NB4 (cell line): ENCODE measurements at places on chromosomes 16 and 17.

GRCh38 chr16:7637446-7637845, 304.8 kb downstream of the RBFOX1 start:
- DNase-seq, result no peak

DNA sequence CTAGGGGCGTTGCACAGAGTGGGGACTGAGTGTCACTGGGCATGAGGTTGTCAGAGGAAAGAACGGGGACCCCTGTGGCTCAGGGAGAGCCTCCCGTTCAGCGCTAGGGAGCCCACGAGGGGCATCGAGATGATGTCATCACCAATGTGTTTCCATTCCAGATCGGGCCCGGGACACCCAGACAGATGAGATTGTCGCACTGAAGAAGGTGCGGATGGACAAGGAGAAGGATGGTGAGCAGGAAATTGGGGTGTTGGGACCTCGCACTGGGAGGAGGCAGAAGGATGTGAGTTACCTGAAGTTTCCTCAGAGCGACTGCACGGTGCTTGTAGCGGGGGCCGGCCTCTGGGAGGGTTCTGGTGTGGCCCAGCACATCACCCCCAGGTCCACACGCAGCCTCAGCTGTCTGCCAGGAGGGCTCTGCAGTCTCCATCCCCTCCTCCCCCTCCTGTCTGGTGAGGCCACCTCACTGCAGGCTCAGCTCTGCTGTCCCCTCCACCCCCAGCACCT, 4.0 kb downstream of the CDK10 start:
- no peak for DNase-seq

GRCh38 chr17:76934561-76935320, 66.5 kb downstream of the MGAT5B start:
- DNase-seq, result no peak

DNA sequence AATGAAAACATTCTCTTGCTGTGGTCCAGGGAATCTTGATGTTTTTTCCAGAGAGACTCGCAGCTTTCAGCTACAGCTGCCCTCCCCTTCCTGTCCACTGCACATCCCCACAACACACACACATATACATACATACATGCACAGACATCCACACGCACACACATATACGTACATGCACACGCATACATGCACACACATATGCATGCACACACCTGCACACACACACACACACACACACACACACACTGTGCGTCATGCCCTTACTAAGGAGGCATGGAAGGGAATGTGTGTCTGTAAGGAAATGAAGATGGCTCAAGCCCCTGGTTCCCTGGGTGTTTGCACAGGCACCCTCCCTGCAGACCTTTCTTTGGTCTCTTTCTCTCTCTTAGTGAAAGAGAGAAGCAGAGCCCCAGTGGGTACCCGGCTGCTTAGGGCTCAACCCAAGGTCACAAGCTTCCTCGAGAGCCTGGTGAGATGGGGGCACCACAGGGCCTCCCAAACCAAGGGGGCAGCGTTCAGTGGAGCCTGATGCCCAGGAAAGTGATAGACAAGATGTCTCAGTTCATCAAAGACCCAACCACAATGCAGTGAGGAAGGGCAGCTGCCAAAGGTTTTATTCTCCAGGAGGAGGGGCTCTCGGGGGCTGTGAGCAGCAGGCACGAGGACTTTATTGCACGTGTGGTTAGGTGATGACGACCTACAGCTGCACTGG, 33.3 kb downstream of the TNFRSF13B start:
- DNase-seq, result no peak

DNA sequence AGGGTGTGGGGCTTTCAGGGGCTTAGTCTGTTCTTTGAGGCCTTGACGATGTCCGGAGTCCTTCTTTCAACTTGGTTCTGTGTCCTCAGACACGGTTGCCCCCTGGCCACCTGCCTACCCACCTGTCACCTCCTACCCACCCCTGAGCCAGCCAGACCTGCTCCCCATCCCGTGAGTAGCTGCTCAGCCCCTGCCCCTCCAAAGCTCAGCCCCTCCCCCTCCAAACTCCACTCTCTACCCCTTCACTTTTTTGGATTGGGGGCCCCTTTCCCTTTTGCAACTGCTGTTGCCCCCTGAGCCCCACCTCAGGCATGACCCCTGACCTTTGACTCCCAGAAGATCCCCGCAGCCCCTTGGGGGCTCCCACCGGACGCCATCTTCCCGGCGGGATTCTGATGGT, 1.2 kb downstream of the LAT start:
- no peak for DNase-seq

DNA sequence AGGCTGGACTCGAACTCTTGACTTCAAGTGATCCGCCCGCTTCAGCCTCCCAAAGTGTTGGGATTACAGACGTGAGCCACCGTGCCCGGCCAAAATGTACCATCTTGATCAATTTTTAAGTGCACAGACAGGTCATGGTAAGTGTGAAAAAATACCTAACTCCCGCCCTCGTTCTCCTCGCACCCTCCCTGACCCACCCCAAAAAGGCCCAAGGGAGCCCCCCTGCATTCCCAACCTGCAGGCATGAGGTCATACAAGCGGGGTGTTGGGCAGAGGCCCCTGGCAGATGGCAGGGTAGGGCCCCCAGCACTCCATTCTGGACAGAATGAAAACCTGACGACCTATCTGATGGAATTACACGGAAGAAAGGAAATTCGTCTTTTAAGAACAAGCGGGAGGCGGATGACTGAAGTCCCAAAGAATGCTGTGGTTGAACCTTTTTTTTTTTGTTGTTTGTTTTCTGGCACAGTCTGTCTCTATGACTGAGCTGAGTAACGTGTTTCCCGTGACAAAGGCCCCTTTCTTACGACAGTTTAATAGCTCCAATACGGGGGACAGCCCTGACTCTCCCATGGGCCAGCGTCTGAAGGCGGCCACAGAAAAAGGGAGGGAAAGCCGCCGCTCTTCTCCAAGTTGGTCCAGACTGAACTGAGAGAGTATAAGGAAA, 376.4 kb downstream of the SLC39A11 start:
- no peak for DNase-seq

- DNase-seq, result no peak
Measured at GRCh38 chr17:73824321-73824720, 180.1 kb upstream of the SDK2 start.

DNA sequence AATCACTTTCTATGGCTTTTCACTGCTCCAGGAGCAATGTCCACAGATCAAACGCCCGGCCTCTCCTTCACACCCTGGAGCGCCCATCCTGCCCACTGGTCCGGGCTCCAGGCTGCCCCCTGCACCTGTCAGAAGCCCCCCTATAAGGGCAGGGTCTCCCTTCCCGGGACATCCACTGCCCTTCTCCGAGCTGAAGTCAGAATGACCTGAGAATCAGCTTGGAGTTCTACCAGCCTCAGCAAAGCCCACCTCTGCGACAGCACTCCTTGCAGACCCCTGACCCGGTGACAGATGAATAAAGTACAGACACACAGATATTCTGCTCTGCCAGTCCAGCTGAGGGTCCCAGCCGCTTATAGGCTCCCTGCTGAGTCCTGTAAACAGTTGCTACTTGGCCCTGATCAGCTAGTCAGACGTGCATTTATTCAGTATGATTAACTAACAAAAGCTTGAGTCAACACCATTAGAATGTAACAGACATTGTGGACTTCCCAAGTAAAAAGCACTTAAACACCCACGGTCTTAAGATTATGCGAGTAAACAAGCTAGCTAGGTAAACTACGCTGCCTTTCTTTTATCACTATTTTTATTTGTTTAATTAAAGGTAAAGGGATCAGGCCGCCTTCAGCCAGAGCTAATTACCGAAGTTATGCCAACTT, 4.8 kb downstream of the SLC7A5 start:
- DNase-seq, result no peak

DNA sequence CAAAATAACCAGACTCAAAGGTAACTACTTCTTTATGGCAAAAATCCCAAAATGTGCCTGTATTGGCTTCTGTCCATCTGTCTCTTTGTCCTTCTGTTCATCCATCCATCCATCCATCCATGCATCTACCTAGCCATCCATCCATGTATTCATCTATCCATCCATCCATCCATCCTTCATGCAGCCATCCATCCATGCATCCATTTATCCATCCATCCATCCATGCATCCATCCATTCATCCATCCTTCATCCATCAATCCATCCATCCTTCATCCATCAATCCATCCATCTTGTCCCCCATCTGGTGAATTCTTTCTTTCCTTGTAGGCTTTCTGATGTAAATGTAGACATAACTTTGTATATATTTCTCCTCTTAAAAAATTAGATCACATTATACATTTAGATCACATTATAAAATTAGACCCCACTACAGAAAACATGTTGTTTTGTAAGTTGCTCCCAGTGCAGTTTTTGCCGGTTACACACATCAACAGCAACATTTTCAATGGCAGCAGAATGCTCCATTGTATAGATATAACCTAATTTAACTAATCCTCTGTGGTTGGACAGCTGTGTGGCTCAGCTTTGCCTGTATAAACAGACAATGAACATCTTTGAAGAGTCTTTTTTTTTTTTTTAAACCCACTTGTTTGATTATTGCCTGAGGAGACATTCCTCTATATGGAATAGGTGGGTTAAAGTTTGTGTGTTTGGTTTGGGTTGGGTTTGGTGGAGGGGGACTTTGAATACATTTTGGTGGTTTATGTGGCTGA, 72.0 kb downstream of the MSI2 start:
- DNase-seq, result no peak

GRCh38 chr17:56785405-56785804, 48.3 kb downstream of the C17orf67 start:
- DNase-seq, result no peak

DNA sequence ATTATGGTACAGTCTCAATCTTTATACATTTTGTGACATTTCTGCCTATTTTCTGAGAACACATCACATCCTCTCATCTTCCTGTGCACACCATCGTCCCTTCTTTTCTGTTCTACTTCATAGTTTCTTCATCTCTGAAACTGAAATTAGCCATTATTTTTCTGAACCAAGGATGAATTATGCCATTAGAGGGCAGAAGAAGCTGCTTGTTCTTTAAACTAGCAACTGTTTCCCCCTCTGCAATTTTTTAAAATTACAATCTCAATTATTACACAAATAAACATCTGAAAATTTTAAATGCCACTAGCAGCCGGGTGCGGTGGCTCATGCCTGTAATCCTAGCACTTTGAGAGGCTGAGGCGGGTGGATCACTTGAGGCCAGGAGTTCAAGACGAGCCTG, 41.3 kb downstream of the RBBP6 start:
- DNase-seq, result no peak

DNA sequence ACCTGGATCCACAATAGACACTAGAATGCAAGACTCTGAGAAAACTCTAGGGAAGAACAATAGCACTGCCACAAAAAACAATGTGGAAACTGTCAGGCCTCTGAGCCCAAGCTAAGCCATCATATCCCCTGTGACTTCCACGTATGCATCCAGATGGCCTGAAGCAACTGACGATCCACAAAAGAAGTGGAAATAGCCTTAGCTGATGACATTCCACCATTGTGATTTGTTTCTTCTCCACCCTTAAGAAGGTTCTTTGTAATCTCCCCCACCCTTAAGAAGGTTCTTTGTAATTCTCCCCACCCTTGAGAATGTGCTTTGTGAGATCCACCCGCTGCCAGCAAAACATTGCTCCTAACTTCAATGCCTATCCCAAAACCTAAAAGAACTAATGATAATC, 39.2 kb upstream of the TNRC6C start:
- no peak for DNase-seq
